ENCODE measurements at places on chromosomes 5 and 9.

DNA sequence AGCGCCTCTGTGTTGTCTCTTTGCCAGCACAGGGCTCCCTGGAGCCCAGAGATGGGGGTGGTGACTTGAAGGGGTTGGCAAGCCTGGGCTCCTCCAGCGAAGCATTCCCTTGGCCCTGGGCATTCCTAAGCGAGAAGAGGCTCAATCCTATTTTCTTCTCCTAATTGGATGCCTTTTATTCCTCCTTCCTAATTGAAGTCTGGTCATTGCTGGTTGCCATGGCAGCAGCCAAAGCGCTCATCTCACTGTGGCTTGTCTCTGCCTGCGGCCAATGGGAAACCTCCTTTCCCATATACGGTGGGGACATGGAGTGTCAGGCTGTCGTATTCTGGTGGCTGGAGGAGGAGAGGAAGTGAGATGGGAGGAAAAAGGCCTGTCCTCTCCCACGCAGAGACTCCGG, 52.3 kb upstream of the RARS1 start:
- DNase-seq: no peak

DNA sequence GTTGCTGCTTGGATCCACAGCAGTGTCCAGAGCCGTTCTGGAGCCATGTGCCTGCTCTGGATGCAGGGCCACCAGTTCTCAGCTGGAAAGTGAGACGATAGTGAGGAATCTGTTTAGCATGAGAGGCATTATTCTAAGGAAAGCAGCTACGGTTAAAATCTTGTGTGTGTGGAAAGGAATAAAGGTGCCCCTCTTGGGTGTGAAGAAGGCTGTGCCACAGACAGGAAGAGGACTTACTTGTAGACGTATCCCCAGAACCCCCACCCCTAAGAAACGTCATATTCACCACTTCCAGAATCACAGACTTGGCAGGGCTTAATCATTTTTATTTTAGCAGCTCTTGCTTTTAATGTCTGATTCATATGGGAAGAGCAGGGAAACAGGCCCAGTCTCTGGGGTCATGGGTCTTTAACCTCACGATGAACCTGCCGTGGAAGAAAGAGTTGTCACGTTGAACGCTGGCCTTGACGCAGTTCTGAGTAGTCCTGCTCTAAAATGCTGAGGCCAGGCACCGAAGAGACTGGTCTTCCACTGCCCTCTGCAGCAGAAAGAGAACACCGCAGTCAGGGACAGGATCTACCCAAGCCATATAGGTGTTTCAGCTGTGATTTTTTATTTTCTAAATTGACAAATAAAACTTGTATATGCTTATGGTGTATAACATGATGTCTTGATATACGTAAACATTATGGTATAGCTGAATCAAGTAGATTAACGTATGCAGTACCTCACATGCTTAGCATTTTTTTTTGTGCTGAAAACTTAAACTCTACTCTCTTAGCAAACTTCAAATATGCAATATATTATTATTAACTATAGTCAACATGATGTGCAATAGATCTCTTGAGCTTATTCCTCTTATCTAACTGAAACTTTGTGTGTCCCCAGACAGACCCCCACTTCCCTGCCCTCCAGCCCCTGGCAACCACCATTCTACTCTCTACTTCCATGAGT, 38.8 kb downstream of the CARTPT start:
- peak; percentile 52 for DNase-seq

DNA sequence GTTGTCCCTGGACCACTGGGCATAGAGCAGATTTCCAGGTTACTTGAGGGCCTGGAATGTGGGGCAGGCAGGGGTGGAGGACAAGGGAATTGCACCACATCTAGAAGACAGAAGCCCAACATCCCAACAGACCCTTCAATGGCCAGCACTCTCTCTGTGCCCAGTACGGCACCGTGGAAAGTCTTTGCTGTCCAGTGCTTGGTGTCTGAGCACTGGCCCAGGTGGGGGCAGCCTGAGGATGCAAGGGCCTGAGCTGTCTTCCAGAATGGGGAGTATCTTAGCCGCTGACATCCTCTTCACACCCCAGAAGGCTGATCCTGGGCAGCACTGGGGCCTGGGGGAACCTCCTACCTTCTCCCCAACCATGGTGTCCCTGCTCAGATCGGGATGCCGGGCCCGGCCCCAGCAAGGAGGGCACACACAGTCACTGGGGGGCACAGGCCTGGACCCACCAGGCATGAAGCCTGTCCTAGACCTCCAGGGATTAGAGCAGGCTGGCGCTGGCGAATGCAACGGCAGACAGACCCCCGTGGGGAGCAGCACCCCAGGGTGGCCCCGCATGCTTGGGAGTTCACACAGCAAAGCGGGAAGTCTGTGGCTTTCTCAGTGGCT, 40.6 kb upstream of the OLFM1 start:
- no peak for DNase-seq

- DNase-seq: no peak
Measured at GRCh38 chr9:36137392-36138004, 965 bp downstream of the GLIPR2 start.

GRCh38 chr5:55533521-55534435, 986 bp downstream of the PLPP1 start:
- DNase-seq: no peak

- DNase-seq: no peak
Measured at GRCh38 chr9:129561594-129562281, 59.2 kb downstream of the C9orf50 start.

- DNase-seq: peak; percentile 74
Measured at GRCh38 chr5:172451771-172452197, 2.5 kb downstream of the SH3PXD2B start.

- no peak for DNase-seq
Measured at GRCh38 chr5:5154733-5155132, 14.6 kb downstream of the ADAMTS16 start.

DNA sequence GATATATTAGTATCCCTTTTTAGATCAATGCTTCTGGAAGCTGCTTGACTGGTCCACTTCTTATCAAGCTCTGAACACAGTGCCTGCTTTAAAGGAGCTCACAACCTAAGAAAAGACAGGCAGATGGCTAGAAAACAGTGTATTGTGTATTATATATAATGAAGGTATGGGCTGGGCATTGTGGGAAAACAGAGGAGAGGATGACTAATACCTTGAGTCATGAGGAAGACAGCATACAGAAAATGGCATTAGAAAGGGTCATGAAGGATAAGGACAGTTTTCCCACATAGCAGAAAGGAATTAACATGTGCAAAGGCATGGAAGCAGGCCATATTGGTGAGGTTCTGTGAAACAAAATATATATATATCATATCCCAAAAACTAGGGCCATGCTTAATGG, 309.6 kb downstream of the MLLT3 start:
- DNase-seq: no peak

- no peak for DNase-seq
Measured at GRCh38 chr9:36985769-36986467, 48.1 kb downstream of the PAX5 start.

DNA sequence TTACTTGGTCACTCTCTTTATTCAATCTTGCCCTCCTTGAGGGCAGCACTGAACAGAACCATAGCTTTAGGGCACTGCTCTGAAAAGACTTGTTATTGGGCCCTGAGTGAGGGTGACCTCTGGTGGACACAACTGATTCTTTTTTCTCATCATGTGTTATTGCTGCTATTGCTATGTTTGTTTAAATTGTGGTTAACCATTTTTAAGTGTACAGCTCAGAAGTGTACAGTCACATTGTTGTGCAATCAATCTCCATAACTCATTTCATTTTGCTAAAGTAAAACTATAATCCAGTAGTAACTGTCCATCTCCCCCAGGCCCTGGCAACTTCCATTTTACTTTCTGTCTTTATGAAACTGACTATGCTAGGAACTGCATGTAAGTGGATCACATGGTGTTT, 351.1 kb upstream of the RIOK2 start:
- peak; percentile 58 for DNase-seq

GRCh38 chr9:79057576-79057975, 514.2 kb upstream of the TLE4 start:
- no peak for DNase-seq

DNA sequence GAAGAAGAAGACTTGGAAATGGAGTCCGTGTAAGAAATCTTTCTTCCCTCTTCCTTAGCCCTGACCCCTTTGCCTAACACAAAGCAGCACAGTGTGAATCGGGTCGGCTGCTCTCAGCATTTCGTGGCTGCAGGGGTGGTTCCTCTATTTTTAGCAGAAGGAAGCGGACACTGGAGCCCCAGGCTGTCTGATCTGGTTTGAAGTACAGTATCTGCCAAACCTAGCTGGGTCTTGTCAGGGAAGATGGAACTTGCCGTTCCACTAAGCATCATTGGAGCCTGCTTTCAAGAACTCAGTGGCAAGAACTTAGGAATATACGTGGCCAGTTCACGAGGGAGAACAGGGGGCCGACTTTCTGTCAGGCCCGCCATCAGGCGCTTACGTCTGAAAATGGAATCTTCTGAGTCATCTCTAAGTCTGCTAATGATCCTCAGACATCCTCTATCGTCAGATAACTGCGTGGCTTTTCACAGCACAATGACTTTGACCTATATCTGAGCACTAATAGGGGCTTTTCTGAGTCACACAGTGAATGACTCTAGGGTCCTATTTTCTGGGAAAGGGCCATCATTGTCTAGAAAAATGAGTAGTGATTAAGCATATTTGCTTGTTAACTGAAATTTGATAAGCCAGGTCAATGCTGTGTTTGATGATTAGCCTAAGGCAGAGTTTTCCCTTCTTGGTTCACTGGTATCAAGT, 43.3 kb upstream of the NCS1 start:
- peak; percentile 87 for DNase-seq

GRCh38 chr5:178797101-178797521, 62.6 kb upstream of the ZNF354B start:
- DNase-seq: no peak

GRCh38 chr5:169121630-169122420, 179.1 kb downstream of the SLIT3 start:
- no peak for DNase-seq

DNA sequence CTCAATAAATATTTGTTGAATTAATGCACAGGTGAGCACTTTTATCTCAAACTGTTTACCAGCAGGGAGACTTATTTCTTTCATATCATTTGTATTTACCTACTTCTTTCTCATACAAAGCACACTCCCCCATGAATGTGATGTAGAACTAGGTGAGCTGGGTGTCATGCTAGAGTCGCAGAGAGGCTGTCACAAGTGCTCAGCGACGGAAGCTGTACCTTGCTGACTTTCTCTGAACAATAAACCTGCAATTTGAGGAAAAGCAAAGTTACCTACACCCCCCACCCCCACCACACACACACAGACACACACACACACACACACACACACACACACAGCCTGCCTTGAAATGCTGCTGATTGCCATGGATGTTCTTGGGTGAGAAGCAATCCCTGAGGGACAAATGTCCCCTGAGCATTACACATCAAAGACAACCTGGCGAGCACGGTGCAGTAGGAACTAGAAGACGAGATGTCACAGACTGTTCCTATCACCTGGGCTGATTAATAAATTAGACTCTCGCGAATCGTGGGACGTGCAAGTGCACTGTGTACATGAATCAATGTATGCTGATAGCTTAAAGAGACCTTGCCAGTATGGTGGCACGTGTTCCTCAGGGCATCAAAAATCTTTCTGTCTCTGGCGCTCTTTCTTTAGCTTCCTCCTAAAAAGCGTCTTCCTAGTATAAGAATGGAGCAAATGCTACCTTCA, 66.1 kb downstream of the BRINP1 start:
- DNase-seq: no peak

GRCh38 chr5:178318382-178318781, 85.8 kb upstream of the PHYKPL start:
- DNase-seq: no peak

- DNase-seq: no peak
Measured at GRCh38 chr9:136570916-136571315, 25.1 kb upstream of the NOTCH1 start.

- no peak for DNase-seq
Measured at GRCh38 chr5:158845941-158846340, 253.8 kb downstream of the EBF1 start.

DNA sequence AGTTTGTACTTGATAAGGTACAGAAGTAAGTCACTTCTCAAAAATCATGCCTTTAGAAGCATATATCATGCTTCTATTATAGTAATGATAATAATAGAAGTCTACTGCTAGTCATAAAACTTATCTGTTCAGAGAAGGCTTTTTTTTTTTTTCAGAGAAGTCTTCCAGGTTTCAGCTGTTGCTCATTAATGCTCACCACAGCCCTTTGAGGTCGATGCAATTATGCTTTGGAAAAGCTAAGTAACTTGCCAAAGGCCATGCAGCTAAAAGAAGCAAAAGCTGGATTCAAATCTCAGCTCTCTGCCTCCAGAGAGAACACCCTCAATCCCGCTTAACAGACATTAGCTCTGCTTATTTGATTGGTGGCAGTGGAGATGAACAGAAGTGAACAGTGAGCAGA, 150.8 kb downstream of the DOCK8 start:
- DNase-seq: no peak

DNA sequence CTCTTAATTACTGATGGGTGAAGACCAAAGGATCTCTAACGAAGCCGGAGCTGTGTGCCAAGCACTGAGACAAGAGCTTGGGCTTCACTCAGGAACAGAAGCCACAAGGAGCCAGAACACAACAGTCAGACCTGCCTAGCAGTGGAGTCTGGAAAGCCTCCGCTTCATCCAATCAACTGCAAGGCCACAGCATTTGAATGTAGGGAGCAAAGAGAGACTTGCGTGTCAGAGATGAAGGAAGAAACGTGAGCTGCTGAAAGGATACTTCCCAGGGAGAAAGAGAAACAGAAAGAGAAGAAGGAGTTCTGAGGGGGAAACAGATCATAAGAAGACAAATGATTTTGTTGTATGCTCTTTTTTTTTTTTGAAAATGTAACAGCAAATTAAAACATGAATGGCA, 43.5 kb downstream of the DDX31 start:
- DNase-seq: no peak

GRCh38 chr5:62920856-62921255, 342.2 kb downstream of the LRRC70 start:
- DNase-seq: no peak

- DNase-seq: no peak
Measured at GRCh38 chr9:106321394-106322180, 541.4 kb upstream of the ZNF462 start.

- no peak for DNase-seq
Measured at GRCh38 chr9:113587471-113588031, 124.0 kb downstream of the RGS3 start.

DNA sequence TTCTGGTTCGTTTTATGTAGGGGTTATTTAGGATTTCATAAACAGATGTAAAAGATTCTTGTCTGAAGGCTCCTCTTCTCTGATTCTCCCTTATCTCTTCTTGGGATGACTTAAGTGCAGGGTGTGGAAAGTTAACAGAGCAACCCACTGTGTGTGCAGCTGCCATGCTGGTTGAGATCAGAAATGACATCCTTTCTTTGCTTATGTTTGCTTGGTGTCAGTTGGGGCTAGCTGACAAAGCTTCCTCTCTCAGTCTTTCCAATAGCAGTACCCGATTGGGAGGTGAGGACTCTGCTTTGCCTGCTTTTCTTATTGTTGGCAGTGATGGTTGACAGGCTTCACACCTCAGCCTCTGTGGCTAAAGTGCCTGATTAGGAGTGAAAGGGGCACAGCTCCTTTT, 26.5 kb downstream of the OGN start:
- no peak for DNase-seq

- DNase-seq: no peak
Measured at GRCh38 chr5:142915813-142916424, 145.7 kb downstream of the ARHGAP26 start.
